Mucosa of descending colon (tissue), 3 donors: ENCODE measurements at places on chromosomes 3 and 15.
A peak's percentile ranks its signal among the peaks of the same experiment; 100 is the strongest.

DNA sequence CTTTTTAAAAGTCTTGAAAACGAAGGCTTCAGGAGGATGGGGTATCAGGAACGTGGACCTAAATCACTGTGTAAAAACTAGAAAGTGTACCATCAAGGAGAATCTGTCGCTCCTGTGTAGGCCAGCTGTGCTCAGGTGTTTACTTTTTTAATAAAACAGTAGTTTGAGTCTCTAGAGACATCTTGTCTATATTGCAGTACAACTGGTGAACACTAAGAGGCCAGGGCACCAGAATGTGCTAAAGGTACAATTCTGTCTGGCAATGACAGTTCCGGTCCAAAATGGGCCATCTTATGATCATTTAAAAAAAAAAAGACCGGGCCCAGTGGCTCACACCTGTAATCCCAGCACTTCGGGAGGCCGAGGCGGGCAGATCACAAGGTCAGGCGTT lies 61.8 kb upstream of the MCF2L2 start:
- no peak for DNase-seq

DNA sequence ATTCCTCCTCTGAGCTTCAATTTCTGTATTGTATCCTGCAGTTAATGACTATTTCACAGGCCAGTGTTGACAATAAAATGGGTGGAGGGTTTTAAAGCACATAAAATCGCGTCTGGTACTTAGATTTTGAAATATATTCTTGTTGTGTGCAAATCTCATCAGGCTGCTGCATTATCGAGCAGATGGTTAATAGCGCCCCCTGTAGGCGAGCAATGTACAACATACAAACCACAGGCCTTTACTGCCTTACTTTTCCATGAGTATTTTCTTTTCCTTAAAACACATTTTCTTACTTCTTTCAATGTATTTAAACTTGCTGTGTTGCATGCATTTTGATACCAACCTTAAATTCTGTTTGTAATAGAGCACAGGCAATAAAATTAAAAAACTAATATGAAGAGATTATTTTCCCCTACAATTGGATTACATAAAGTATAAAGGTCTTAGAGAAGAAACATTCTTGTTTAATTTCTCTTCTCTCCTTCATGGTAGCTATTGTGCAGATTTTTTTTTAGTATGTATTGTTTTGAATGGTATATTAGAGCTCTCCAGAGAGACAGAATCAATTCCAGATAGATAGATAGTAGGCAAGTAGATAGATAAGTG lies 608.4 kb downstream of the CADM2 start:
- peak; percentile 61 for DNase-seq

- DNase-seq, result peak; percentile 43
Observed at GRCh38 chr3:100045696-100046095, 68.6 kb downstream of the FILIP1L start.

DNA sequence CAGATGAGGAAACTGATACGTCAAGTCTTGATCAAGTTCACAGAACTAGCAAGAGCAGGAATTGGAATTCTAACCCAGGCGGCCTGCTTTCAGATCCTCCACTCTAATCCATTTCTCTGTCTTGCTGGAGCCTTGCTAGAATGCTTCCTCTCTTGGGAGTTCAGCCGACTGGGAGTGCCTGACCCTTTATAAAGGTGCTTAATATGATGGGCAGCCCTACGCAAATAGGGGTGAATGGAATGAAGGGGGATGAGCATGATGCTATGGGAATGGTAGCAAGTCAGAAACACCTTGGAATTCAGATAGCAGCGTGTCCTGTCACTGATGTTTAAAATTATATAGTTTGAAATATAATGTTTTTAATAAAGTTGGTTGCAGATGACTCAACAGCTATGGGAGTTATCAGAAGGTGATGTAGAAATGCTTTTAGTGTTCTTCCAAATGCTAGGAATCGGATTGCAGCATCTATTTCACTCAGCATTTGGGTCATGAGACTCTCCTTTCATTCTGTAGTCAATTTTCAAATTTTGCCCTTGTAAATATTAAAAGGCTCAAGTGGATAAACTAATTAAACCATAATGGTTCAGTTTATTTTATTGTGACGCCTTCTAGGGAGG lies 150.7 kb downstream of the FNDC3B start:
- no peak for DNase-seq

- DNase-seq, result peak; percentile 11
Observed at GRCh38 chr15:84816694-84817465, at the start of gene ALPK3. ALPK3 (plus strand) TSS chr15:84817356; CDS start chr15:84817453, 97 bp downstream.

DNA sequence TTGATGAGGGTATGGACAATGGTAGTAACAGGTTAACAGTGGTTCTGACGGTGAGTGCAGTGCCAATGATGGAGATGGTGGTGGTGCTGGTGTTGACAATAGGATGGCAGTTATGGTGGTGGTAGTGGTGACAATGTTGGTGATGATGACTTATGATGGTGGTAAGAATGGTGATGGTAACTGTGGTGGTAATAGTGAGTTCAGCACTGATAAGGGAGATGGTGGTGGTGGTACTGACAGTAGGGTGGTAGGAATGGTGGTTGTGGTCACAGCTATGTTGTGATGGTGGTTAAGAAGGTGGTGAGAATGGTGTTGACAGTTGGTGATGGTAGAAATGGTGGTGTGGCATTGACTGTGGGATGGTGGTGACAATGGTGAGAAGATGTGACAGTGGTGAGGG lies 13.4 kb upstream of the INSYN1 start:
- DNase-seq, result no peak
